ENCODE measurements at places on chromosomes 2 and 18.
A peak's percentile ranks its signal among the peaks of the same experiment; 100 is the strongest.

GRCh38 chr2:60939622-60940021 lies 58.2 kb downstream of the REL start:
- no peak for DNase-seq

DNA sequence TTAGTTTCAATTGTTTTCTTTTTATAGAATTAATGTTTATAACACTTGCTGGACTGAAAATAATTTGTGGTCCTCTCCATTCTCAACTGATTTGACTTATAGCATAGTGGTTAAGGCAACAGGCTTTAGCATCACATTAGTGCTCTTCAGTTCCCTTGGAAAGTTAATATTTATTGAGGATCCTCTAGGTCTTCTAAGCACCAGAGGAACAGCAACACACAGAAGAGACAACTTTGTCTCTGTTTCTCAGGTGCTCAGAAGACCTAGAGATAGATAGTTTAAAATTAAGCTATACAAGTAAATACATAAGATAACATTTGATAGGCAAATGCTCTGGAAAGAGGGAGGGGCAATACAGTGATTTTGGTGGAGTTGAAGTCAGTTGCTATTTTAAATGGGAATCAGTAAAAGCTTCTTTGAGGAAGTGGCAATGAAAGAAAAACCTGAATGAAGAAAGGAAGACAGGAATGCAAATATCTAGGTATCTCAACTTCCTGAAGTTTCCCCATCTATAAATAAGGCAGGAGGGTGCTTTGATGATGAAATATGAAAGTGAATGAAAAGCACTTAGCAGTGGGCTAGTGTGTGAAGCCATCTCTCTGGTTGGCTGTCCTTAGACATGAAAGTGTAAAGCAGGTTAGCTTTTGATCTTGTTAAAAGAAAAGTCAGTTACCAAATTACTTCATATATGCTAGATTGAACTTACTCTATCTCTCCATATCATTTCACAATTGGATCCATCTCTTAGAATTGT lies 7.9 kb downstream of the NEUROD1 start:
- no peak for DNase-seq

DNA sequence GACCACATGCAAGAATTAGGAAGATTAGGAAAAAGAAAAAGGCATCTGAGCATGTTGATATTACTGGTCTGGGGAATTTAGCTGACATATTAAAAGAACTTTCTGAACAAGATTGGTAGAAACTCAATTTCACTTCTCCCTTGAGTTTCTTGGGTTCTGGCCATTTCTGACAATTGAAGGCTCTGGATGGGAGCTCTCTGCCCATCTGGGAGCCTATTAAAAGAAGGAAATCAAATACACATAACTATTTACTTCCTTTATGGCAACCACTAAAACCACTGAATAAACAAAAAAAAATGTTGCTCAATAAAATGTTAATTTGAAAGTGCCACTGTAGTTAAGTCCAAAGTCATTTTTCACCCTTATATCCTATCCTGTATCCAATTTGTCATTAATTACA lies 216.8 kb upstream of the HNMT start:
- no peak for DNase-seq

DNA sequence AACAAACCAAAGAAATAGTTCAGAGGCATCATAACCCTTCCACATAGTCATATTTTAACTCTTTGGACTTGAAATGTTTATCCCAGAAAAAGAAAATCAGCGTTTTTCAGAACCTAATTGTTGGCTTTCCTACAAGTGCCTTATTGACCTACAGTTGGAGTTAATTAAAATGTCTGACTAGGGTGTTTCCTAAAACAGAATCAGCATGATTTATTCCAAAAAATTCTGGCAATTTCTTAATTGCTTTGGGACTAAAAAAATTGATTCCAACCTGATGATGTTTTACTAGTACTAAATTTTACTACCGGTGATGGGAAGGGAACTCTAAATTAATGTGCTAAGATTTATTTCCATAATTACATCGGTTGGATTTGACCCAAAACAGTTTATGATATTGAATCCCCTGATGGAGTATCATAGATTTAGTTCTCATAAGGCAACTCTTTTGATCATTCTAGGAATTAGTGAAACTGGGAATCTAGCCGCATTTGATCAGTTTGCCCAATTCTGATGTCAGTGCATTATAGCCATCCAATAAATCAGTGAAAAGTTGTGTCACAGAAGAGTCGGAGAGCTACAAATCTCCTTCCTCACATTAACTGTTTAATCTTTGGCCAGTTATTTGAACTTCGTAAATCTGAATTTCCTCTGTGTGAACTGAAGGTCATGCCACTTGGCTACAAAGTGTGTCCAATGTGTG lies 134.3 kb upstream of the DSEL start:
- DNase-seq: no peak

DNA sequence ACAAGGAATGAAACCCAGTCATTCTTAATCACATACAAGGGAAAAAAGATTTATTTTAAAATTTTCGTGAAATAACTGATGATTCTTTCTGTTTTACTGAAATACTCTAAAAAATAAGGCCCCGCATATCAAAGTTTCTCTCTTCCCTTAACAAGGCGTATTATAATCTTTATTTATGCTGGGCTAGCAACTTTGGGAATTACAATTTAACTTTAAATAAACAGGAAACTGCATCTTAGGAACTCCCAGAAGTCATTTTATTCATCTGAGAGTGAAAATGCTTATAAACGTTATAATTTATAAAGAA lies 166.7 kb downstream of the TCF4 start:
- no peak for DNase-seq

GRCh38 chr2:100126897-100127401 lies 15.4 kb downstream of the AFF3 start:
- DNase-seq: no peak

GRCh38 chr2:182368996-182369395 lies 57.8 kb downstream of the PDE1A start:
- DNase-seq: no peak

DNA sequence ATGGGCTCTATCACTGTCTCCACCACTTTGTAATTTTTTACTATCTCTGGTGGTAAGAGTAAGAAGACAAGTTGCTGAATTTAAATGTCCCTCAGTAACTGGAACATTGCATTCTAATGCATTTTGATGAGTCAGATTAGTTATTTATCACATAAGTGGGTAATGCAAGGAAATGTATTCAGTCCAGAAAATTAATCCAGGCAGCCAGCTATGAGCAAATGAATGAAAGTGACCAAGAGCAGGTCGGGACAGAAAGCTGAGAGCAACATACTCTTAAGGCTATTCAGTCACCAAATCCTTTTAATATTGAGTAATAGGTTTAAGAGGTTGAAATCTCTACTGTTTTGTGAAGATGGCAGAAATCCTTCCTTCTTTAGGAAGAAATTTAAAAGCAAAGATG lies 265.5 kb upstream of the PARD3B start:
- no peak for DNase-seq

- no peak for DNase-seq
Observed at GRCh38 chr2:100676346-100676745, 113.6 kb downstream of the PDCL3 start.

- DNase-seq: no peak
Observed at GRCh38 chr18:29512203-29512602, 1335.3 kb upstream of the CDH2 start.

DNA sequence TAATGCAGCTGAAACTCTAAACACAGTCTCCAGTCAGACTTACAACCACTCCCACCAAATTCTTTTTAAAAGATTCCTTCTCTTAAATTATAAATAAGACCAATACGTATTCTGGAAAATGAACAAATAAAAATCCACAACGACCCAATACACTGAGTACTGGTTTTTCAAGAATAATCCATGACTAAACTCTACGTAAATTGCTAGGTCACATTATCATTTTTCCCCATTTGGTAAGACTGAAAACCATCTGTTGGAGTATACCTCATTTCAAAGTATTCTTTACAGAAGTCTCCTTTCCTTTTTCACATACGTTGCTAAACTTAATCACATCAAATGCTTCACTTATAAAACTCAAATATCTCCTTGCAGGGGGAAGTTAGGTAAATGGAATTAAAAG lies 6.0 kb downstream of the ZNF516 start:
- DNase-seq: no peak

DNA sequence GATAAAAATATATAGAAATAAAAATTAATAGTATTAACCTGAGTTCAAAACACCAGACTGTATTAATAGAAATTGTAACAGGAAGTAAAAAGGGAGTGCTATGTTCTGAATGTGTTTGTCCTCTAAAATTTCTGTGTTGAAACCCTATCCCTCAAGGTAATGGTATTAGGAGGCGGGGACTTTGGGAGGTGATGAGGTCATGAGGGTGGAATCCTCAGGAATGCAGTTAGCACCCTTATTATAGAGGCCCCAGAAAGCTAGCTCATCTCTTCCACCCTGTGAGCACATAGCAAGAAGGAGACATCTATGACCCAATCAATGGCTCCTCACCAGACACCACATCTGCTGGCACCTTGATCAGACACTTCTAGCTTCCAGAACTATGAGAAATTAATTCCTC lies 124.5 kb downstream of the CMPK2 start:
- DNase-seq: no peak

- DNase-seq: no peak
Observed at GRCh38 chr2:217868265-217868892, 134.4 kb downstream of the TNS1 start.

DNA sequence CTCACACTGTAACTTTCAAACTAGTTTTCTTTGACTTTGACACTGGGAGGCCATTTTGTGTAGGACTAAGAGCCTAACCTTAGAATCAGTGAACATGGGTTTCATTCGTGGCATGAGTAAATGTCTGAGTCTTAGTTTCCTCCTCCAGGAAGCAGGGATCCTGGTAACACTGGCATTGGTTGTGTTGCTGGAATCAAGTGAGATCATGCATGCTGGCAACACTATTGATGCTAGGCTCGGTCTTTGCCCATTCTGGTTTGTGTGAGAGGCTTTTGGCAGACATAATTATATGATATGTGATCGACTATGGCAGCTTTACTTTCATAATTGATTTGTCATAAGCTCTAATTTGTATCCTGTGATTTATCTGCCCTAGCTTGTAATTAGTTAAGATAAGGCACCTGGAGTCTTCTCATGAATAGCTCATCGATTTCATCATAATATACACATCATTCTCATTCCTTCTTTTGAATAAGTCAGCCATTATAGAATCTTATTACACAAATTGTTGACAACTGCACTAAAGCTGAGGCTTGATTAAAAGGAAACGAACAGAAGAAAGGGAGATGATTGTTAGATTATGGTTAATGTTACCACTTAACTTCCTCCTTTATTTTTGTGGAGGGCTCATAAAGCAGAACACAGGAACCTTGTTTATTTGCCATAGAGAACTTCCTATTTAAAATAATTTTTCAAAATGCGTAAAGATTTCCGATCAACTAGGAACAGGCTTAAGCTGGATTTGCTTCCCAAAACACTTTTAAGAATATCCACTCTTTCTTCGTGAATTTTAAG lies 12.6 kb downstream of the PPP1R1C start:
- no peak for DNase-seq

DNA sequence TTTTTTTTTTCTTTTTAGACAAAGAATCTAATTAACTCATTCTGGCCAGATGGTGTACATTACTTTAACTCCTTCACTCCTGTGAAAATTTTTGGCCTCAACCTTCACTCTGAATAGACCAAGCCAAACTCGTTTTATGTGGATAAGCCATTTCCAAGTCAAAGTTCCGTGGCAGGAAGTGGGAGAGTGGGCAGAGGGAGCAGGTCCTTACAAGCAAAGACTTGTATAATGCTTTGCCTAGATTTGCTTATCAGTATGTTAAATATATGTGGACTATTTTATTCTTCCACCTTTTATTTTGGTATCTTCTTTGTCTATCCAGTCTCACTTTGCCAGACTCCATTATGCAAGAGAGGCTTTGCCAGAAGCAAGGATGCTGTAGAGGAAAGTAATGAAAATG lies 178.1 kb upstream of the TNP1 start:
- DNase-seq: no peak

DNA sequence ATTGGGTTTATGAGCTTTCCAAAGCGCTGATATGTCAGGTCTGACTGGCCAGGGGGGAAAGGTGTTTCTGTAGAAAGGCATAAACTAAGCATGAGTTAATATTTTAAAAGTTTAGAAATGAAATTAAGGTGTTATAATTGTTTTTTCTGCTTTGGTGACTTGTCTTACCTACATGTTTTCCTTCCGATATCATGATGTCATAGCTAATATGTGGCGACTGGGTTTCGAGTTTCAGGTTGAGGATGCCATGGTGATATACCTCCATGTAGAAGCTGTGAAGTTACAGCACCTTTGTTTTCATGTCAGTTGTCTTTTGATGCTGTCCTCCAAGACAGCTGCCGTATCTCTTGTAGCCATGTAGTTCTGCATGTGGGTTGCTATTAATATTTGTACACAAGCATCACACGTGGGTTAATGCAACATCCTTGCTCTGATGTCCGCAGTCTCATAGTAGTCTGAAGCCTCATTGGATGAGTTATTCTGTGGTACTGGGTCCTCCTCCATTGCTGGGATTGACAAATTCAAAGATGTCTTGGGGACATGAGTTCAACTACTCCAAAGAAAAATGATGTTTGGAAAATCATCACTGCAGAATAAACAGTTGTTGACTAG lies 230.6 kb downstream of the PRKCE start:
- no peak for DNase-seq

DNA sequence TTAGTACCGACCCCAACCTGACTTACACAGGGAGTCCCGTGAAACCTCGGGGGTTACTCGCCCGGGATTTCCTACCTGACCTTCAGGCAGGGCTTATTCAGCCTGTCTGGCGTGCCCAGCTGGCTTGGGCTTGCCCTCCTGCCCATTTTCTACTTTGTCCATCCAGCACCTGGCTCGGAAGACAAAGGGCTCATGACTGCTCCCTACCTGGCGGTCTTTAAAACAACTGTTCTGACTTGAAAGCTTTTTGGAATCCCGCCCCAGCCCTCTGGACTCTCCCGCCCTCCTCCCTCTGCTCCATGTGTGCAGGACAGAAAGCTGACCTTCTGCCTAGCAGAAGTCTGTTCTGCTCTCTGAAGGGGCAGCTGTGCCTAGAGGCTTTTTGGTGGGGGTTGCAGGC lies 43.1 kb downstream of the ACKR3 start:
- DNase-seq: peak; percentile 54

DNA sequence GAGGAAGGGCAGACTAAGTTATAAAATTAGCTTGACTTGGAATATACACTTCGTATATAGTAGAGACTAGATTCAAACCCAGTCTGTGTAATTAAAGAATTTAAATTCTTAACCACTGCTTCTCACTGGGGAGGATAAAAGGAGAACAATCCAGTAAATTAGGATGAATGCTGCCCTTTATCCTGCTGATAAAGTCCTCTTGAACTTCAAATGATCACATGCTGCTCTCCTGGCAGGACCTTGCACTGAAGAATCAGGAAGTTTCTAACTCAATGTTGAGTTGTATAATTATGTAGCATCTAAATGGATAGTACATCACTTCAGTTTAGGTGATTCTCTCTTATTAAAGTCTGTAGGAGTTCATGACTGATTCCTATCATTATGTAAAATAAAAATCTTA lies 1179.7 kb downstream of the DSC3 start:
- no peak for DNase-seq

GRCh38 chr2:138293045-138293444 lies 208.5 kb upstream of the SPOPL start:
- no peak for DNase-seq
